ENCODE measurements at places on chromosomes 7 and 10. TPM values are rescaled to one million over a fixed set of nuclear protein-coding genes. Genes with fewer than 3 reads are reported as not detected.

Gene GPNMB
- 0.95 TPM for total RNA-seq

Gene C10orf53
- total RNA-seq, result not detected

Gene EFCAB10
- total RNA-seq, result not detected

DNA sequence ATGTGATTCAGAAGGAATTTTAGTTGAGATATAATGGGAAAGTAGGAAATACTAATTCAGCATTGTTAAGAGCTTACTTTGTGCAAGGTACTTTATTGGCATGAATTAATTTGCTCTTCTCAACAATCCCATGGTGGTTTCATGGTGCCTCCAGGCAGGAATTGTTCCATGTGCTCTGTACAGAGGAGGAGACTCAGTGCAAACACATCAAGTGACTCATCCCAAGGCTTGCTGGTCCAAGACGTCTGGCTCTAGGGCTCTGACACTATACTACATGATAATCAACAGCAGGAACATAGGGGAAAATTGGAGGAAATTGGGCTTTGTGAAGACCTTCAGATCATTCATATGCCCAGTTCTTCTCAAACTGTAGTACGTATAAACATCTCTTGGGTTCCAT, 66.5 kb upstream of the PRKG1 start:
- no peaks in the 10 kb centered on the region for H3K4me1 ChIP-seq
- no peak for DNase-seq
- H3K4me3 ChIP-seq, result no peak overlapping the region
- no peaks in the 10 kb centered on the region for H3K27me3 ChIP-seq

- no peaks in the 10 kb centered on the region for H3K36me3 ChIP-seq
- H3K4me1 ChIP-seq, result peaks cover 13% of the 10 kb centered on the region
- peak overlapping the region; percentile 37 for H3K27ac ChIP-seq
- no peaks in the 10 kb centered on the region for H3K27me3 ChIP-seq
Measured at GRCh38 chr7:85474234-85474633, 287.4 kb upstream of the SEMA3D start.

DNA sequence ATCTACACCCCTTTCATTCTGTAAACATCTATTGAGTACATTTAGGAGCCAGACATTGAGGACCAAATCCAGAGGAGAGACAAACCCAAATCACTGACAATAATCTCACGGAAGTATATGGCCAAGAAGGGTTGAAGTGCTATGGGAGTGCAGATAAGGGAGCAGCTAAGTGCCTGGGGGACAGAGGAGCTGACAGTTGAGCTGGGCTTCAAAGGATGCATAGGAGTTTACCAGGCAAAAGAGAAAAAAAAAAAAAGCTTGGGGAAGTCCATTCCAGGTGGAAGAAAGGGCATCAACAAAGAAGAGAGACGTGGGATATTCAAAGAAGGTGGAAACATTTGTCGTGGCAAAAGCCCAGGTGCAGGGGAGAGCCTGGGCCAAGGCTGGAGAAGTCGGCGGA, 60.5 kb upstream of the NANOS1 start:
- H3K27ac ChIP-seq, result no peak overlapping the region

GRCh38 chr7:106883456-106884026, 18.5 kb downstream of the PIK3CG start:
- H3K4me1 ChIP-seq, result peaks cover 23% of the 10 kb centered on the region
- H3K4me3 ChIP-seq, result no peak overlapping the region
- peaks cover 91% of the 10 kb centered on the region for H3K36me3 ChIP-seq
- peak; percentile 16 for DNase-seq
- H3K27me3 ChIP-seq, result no peaks in the 10 kb centered on the region

Data from activated CD4-positive, alpha-beta T cell treated with anti-CD3 and anti-CD28 coated beads, Interleukin-2, amount 10 ng/mL, durations not matched to agents 24 days and 14 days (primary cell).